T-helper 1 cell (primary cell): ENCODE measurements at places on chromosomes 4 and X.

DNA sequence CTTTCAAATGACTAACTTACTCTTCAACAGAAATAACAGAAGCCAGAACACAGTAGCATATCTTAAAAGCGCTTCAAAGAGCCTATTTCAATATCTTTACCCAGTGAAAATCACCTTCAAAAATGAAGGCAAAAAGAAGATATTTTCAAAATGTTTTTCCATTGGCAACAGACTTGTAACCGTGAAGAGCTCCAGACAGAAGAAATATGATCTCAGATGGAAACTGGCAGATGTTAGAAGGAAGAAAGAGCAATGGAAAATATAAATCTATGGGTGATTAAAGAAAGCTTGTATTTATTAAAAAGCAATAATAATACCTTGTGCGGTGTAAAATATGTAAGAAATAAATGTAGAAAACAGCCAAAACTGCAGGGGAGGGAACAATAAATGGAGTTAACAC lies 35.7 kb downstream of the PRKG2 start:
- DNase-seq, result no peak

DNA sequence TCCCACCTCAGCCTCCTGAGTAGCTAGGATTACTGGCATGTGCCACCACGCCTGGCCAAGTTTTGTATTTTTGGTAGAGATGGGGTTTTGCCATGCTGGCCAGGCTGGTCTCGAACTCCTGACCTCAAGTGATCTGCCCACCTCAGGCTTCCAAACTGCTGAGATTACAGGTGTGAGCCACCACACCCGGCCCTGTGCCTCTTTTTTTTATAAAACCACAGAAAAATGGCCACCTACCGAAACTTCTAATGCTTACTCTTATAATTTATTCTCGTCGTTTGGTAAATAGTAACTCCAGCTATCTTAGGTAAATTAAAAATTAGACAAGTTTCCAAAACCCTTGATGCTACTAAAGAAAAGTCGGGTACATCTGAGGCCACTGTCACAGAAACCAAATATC lies 54.4 kb downstream of the IRF2 start:
- no peak for DNase-seq

DNA sequence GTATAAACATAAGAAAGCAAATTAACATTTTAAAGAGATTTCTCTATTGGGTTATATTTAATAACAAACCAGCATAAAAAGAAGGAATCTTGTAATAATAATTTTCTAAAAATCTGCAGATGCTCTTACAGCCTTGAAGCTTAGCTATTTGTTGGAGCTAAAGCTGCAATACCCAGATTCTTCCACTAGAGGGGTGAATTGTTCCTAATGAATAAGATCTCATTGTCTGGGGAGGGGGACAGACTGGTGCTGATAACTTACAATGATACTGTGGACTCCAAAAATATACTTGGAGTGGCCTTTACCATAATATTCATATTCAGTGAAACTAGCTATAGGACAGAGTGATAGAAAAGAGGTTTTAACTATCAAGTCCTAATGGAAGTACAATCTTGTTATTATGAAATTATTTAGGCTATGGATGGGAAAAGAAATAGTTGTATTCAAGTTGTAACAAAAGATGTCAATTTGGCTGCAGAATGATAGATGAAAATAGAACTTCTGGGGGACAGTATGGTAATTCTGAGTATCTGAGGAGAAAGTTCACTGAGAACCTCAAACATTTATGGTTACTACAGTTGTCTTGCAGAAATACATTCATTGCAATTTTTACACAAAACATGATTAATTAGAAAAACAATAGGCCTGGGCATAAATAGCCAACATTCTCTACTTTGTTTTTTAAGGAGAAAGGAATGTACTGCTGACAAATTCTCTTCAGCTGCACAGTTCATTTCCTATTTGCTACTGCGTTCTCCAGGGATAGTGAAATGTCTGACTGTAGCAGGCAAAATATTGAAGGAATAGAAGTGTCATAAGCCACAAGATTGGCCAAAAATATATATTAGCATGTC lies 443.3 kb downstream of the GBA3 start:
- no peak for DNase-seq

DNA sequence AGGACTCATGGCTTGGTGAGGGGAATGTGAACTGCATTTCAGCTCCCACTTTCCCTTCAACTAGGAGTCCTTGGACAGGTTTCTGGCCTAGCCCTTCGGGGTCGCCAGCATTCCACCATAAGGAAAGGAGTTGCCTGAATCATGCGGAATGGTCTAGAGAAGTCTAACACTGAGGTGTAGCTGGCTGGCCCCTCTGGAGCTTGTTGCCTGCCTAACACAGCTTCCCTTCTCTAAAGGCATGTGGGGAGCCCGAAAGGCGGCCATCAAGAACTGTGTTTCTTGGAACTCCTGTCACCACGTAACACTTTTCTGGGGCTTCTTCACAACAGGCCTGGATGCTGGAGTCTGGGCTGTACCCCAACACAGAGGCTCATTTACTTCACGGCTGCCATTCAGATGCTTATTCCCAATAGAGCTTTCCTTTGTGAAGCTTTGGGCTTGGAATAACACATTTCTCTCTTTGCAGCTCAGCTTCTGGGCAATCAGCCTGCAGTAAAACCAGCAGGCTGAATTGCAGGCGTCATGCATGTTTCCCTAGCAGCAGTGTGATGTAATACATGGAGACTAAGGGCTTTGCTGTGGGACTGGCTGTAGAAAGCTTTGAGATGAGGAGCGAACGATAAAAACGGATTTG lies 5.4 kb downstream of the GABRQ start:
- no peak for DNase-seq

- DNase-seq, result no peak
Observed at GRCh38 chr4:6684656-6685055, 9.0 kb upstream of the S100P start.

DNA sequence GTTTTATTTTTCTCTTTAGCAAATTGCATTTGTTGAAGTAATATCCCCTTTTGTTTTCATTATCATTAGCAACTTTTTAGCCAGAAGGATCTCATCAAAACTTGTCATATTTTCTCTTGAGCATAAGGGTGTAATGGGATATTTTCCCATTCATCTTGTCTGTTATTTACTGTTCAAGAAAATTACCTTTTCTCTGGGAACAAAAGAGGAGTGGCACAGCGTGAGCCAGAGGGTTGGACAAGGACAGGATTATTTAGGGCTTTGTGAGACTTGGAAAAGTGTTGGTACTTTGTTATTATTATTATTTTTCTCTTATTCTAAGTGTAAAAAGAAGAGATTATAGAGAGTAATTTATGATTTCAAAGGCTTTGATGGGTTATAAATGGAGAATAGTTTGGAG lies 135.9 kb downstream of the PRKX start:
- no peak for DNase-seq

DNA sequence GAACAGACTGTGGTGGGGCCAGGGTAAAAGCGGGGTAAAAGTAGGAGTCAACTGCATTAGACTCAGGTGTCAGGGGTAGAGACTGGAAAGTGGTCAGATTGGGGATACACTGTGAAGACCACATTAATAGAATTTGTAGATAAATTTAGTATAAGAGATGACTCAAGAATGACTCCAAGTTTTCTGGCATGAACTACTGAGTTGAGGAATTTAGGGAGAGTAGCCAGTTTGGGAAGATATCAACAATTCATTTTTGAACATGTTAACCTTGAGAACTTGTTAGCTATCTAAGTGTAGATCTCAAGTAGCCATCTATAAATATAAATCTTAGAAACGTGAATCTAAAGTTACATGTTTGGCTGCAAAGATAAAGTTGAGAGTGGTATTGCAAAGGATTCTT lies 206.9 kb upstream of the HCCS start:
- no peak for DNase-seq

GRCh38 chrX:100659431-100660137 lies 15.6 kb downstream of the SRPX2 start:
- no peak for DNase-seq

GRCh38 chrX:52852110-52852860 lies 15.6 kb downstream of the XAGE3 start:
- no peak for DNase-seq

DNA sequence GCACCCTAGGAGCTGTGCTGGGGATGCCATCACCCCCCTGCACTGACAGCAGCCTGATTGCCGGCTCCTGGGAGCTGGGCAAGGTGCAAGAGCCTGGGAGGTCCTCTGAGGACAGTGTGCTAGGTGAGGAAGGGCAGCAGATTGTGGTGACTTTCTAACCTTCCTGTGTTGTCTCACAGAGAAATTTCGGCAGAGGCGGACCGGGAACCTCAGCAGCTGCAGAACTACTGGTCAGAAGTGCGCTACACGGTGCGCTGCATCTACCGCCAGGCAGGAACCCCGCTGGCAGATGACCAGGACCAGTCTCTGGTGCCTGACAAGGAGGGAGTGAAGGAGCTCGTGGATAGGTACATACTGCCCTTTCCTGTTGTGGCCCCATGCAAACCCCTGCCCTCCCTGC lies 89.8 kb downstream of the FAM193A start:
- no peak for DNase-seq

DNA sequence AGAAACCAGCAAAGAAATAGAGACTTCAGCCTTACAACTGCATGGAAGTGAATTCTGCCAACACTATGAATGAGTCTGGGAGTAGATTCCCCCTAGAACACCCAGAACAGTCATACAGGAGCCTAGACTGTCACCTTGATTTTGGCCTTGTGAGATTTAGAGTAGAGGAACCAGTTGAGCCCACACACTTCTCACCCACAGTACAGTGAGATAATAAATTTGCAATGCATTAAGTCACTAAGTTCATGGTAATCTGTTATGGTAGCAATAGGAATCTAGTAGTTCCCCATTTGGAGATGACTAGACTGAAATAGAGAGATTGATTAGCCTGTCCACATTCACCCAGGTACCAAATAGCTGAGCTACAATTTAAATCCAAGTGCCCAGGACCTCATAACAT lies 59.0 kb downstream of the FAM13A start:
- DNase-seq, result no peak

- no peak for DNase-seq
Observed at GRCh38 chr4:11097725-11098124, 331.0 kb downstream of the HS3ST1 start.

- no peak for DNase-seq
Observed at GRCh38 chr4:95415346-95415771, 133.4 kb downstream of the UNC5C start.

DNA sequence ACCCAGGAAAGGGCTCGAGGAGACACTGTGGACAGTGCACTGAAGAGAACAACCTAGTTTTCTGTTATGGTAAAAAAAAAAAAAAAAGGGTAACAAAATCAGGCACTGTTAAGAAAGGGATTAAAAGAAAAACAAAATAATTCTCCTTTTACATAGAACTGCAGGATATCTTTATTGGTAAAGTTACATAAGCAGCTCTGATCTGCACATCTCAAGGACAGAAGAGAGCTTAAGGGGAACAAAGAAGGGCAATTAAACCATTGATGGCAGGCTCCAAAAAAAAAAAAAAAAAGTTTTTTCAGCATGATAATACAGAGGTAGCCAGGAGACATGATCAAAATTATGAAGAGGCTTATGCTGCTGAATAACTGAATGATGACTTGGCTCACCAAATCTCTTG lies 85.0 kb downstream of the HDAC8 start:
- DNase-seq, result no peak

DNA sequence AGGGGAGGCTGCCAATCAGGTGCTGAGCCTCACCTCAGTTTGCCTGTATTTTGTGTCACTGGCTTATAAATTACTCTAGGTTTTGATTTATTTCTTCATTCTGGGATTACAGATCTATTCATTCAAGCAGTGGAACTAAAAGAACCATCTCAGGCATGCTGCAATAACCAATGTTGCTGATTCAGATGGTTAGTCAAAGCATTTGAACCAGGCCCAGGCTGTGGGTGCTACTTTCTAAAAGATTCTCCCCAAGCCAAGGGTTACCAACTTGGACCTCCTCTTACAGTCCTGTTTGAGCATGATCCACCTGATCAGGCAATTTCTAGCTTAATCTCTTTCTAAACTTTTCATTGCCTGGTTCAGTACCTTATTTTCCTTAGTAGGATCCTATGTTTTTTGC lies 67.2 kb downstream of the TMEM131L start:
- no peak for DNase-seq

DNA sequence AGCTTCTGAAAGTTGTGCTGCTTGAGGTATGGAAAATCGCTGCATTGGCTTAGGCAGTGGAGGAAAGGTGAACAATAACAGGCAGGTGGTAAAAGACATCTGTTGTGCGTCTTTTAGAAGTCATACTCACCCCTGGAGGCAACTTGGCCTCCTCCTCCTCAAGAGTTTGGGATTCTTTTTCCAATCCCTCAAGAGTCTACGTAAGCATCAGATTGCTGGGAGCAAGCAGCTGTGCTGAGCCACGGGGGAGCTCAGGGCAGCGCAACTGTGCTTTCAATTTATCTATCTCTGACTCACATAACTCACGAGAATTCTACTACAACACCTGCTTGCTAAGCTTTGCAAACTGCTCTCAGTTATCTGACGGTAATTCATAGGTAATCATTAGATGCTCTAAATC lies 6.4 kb upstream of the RBMX2 start:
- no peak for DNase-seq

DNA sequence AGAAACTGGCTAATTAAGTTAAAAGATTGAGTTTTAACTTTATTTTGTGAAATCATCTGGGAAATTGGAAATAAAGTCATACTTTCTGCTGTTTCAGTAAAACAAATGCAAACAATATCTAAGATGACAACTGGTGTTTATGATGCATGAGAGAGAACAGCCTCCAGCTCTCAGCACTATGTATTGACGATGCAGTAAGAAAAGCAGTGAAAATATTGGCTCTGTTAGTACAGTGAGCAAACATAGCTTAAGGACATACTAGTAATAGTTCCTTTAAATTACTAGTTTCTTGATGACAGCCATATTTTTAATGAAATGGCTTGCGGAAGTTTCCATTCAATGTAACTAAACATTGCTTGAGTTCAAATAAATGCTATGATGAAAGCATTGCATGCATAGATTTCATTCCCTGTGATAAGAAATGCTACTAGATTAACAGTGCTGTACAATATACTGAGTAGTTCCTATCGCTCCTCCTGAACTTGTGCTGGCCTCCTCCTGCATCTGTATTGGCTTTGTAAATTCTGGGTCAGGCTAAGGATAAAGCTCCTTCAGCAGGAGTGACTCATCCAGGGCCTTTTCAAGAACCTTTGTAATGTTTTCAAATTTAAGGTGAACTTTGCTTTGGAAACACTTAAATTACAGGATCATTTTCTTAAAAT lies 11.6 kb downstream of the ARHGAP24 start:
- DNase-seq, result no peak
